Astrocyte of the hippocampus (primary cell): ENCODE measurements at places on chromosomes 5 and 9.

DNA sequence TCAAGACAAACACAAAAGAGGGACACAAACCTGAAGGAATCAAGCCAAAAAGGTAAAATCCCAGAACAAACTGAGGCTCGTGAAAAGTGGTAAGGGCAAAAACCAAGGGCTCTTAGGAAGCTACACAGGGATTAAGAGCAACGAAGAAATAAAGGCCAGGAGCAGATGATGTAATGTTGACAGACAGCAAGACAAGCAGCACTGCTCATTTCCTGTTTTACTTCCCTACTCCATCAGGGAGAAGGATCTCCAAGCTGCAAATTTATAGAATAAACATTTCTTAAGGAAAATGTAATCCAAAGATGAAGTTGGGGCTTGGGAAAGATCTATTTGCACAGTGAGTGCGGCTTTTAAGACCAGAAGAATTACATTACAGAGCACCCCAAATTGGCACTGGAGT lies 182.3 kb upstream of the MAP1B start:
- DNase-seq = peak; percentile 29

DNA sequence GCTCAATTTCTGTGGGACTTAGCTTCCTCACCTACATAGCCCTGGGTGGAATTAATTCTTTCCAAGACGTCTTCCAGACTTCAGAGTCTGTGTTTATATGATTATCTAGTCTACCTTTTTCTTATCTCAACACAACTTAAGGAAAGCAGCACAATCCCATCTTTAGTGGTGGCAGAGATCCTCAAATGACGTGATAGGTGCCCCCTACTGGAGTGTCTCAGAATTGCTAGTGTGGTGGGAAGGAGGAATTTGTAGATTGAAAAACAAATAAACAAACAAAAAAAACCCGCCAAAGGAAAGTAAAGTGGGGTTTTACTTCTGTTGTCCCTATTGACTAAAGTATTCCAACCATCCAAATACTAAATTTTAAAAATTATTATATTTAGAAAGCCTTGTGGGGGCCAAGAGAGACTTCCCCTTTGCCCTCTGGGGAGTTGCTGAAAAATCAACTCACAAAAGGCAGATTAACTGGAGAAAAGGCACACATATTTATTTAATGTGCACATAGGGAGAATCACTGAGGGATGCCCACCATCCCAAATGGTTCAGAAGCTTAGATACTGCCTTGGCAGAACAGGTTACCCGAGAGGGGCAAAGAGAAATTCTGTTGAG lies 283.3 kb downstream of the TMEM167A start:
- DNase-seq = no peak

- peak; percentile 90 for DNase-seq
Observed at GRCh38 chr5:52864371-52864770, 76.7 kb downstream of the ITGA1 start.

- DNase-seq = no peak
Observed at GRCh38 chr5:659496-660263, 33.5 kb downstream of the TPPP start.

GRCh38 chr9:112408819-112409218 lies 28.9 kb downstream of the HSDL2 start:
- DNase-seq = no peak

DNA sequence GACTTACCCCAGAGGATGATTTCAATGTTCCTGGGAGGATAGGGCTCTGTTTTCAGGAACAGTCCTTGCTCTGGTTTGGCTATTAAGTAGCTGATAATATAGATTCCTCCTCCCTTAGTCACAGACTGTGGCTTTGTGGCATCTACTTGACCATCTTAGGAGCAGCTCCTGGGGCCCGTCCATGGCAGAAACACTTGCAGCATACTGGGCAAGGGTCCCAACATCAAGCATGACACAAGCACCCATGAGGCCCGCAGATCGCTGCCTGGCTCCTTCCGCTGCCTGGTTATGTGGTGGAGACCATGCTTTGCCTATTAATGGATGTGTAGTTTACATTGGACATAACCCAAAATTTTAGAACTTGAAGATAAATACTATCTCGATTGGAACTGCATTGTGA lies 170.1 kb downstream of the ICE1 start:
- peak; percentile 48 for DNase-seq

DNA sequence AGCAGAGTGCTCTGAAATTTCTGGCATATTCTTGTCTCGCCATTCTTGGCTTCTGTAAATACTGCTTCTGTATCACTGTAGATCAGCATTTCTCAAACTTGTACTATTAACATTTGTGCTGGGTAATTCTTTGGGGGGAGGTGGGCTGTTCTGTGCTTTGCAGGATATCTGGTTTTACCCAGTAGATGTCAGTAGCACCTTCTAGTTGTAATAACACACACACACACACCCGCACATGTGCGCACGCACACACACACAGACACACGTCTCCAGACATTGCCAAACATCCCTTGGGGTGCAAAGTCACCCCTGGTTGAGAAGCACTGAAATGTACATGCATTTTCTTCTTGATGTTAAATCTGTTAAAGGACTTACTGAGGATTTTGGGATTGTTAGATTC lies 304.1 kb downstream of the MAT2B start:
- no peak for DNase-seq

DNA sequence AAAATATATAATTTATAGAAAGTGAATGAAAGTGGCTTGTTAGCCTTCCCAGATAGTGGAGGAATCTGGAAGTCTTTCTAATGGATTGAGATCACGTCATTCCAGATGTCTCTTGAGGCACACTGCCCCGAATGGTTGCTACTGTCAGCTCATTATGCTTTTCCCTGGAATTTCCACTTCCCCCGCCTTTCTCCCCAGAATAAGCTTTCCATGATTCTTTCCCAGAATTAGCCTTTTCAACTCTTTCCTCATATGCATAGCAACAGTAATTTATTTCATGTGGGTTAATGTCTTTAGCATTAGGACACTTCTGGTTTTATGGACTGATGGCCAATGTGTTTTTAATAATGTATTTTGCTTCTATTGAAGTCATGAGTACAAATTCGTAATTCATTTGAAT lies 81.5 kb downstream of the PALM2AKAP2 start:
- DNase-seq = no peak

DNA sequence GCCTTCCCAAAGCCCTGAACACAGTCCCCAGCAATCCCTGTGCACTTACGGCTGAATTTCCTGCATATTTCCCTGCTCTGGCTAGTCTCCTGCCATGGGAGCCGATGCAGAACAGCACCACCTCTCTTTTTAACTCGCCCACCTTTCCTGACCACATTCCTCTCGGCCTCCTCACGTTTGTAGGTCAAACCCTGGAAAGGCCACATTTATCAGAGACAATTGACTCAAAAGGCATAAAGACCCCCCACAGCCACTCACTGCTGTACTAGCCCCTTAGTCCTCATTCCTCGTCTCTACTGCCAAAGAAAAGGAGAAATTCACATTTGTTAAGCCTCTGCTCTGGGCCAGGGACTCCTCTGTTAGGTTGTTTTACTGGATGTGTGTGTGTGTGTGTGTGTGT lies 43.6 kb downstream of the ENC1 start:
- peak; percentile 58 for DNase-seq
